Spinal cord (tissue), 10 donors: ENCODE measurements at places on chromosomes 13 and 19. TPM values are rescaled to one million over a fixed set of nuclear protein-coding genes. Genes with fewer than 3 reads are reported as not detected.

SIGLEC9 gene
- 1.4 TPM for polyA plus RNA-seq

PPP1R15A gene
- polyA plus RNA-seq, result 33.4 TPM

ZNF420 gene
- polyA plus RNA-seq, result 15.1 TPM

OR7C1 gene
- polyA plus RNA-seq, result 0.36 TPM

CEBPA gene
- polyA plus RNA-seq, result 6.0 TPM

RXFP2 gene
- polyA plus RNA-seq, result not detected

CRX gene
- polyA plus RNA-seq, result not detected
